ENCODE measurements at places on chromosomes 7 and 10.

- no peak for DNase-seq
These were observed 743 bp downstream of the OR2A5 start for GRCh38 chr7:144049491-144049890.

- no peak for DNase-seq
These were observed 36.7 kb downstream of the CSGALNACT2 start for GRCh38 chr10:43174969-43175368.

- DNase-seq = no peak
These were observed 92.6 kb downstream of the JAZF1 start for GRCh38 chr7:28088032-28088431.

- no peak for DNase-seq
These were observed 125.8 kb upstream of the UNC5B start for GRCh38 chr10:71086439-71087080.

DNA sequence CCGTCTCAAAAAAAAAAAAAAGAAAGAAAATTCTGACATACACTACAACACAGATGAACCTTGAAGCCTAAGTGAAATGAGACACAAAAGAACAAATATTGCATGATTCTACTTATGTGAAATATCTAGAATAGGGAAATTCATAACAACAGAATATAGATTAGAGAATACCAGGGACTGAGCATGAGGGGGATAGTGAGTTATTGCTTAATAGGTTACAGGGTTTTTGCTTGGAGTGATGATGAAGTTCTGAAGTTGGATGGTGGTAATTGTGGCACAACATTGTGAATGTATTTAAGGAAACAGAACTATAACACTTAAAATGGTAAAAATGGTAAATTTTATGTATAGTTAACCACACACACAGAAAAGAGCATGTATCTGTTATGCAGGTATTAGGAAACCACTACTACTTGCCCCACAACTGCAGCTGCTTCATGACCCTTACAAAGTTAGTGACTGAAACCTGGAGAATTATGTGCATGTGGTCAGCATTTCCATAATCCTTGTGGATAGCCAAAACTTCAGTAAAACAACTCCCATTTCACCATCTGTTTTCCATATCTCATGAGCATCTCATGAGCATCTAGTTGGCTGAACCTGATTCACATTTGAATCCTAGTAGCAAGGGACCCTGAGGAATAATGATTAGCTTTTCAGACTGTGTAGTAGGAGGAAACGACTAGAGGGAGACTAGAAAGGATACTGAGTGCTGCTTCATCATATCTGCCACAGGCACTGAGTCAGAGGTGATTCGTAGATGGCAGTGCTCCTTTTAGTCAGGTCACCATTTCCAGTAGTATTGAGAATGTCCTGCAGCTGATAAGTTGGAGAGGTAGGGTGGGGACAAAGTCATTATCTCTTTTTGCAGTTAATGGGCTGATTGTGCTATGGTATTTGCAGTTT is 26.3 kb downstream of the SAMD8 start:
- DNase-seq = no peak

DNA sequence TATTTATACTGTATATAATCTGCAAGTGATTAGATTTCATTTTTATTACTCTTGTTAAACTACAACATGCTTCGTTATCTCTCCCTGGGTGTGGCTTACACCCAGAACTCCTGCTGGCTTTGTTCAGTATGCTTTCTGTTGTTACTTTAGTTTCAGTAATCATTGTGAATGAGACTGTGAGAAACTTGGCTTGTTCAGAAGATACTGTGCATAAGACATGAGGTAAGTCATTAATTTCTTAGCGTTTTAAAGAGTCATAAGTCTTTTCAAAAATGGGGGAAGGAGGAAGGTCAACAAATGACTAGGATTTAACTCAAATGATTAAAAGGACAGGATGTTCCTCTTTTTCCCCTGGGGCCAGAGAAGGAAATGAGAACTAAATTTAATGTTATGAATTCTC is 11.6 kb upstream of the ADD3 start:
- no peak for DNase-seq

DNA sequence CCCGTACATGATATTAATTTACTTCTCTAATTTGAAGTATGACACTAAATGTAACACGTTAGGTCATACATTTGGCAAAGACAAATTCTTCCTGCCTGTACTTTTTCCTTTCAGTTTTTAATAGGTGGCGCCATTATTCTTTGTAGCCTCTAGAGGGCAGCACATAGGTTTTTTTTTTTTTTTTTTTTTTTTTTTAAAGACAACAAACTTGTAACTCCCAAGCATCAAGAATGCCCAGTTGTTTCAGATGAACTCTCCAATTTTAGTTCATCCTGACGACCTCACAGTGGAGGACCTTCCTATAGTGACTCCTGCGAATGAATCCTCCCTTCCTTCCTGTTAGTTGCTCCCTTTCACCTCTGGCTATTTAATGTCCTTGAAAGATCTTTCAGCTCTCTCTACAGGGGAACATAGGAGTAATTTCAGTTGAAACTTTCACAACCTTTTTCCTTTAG is 139.3 kb upstream of the HDAC9 start:
- no peak for DNase-seq

GRCh38 chr10:43708262-43708661 is 59.6 kb upstream of the ZNF32 start:
- no peak for DNase-seq

DNA sequence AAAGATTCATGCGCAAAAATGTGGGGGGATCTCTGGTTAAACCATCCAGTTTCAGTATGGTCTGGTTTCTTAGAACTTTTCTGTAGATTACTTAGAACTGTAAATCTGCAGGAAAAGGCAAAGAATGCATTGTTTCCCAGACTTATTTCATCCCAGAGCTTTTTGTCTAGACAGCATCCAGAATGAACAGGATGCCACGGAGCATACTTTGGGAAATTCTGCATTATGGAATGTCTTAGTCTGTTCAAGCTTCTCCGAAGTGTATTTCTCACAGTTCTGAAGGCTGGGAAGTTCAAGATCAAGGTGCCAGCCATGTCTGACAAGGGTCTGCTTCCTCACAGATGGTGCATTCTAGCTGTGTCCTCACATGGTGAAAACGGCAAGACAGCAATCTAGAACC is 136.3 kb downstream of the INHBA start:
- DNase-seq = no peak

GRCh38 chr7:44226396-44226753 is 25.6 kb downstream of the YKT6 start:
- no peak for DNase-seq

- DNase-seq = no peak
These were observed 687.8 kb downstream of the IPMK start for GRCh38 chr10:57579926-57580325.

DNA sequence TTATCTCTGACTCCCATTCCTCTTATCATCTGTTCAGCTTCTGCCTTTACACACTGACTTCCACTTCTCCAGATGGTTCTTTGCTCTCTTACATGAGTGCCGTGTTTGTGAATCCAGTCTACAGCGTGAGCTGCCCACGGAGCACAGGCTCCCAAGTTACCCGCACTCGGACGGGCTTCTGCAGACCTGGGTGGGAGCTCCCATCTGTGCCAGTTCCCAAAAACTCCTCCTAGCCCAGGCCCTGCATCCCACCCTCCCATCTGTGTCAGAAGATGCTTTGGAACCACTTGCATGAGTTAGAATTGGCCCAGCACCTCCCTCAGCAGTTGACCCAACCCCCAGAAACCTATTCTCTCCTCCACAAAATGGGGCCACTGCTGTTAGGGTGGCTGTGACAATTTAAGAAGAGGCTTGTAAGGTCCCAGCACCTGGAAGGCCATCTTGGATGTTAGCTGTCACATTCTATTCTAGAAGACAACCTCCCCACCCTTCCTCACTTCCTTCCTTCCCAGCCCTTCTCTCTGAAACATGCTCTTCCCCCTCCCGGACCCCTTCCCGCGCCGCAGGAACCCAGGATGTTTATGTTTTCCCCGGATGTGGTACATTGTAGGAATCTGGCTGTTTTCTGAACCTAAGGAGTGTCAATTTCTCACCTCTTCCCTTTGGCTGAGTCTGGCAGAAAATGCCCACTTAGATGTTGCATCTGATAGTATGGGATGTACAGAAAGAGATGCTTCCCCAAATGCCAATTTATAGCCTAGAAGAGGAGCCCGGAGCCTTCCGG is 79.2 kb downstream of the CCDC3 start:
- DNase-seq = no peak

DNA sequence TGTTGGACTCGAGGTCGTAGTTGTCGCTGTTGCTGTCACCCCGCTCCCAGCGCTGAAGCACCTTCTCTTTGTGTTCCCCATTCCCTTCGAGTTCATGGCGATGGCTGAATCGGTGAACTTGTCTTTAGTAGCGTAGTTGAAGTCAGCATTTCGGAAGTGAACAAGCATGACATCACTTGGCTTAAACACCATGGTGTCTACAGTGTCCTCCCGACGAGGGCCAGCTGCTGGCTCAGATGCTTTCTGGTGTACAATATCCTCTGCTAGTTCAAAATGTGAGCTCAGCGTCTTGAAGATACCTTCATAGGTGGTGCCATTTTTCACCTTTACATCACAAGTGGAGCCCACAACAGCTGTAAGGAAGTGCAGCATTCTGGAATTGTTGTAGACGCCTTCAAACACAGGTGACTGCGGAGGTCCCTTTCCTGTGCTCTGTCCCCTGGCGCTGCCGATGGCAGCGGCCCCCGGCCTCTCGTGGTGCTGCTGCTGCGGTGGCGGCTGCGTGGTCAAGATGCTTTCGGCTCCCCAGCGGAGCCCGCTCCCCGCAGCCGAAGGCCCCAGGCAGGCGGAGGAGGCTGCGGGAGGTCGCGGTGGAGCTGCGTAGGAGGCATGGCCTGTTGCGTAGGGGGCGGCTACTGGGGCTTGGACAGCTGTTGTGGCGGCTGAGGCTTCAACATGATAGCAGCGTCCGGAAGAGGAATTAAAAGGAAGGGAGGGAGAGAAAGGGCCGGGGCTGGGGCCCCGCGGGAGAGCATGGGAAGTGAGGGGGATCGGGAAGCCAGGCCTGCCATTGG is 59.3 kb downstream of the ANKMY2 start:
- DNase-seq = no peak

DNA sequence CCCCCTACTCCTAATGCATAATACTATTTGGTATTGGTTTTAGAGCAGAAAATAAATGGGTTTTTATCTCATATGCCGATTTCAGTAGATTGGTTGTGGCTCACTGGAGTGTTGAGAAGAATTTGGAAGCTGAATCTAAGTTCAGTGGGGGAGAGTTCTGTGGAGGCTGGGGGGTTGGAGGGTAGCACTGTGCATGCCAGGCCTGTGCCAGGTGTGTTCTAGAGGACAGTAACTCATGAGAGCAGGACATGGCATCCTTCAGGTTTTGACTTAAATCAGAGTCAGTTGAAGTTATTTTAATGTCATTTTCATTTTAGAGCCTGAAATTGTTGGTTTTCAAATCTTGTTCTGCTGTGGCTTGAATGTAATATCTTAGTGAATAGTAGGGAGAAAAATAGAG is 79.5 kb downstream of the EEPD1 start:
- no peak for DNase-seq

DNA sequence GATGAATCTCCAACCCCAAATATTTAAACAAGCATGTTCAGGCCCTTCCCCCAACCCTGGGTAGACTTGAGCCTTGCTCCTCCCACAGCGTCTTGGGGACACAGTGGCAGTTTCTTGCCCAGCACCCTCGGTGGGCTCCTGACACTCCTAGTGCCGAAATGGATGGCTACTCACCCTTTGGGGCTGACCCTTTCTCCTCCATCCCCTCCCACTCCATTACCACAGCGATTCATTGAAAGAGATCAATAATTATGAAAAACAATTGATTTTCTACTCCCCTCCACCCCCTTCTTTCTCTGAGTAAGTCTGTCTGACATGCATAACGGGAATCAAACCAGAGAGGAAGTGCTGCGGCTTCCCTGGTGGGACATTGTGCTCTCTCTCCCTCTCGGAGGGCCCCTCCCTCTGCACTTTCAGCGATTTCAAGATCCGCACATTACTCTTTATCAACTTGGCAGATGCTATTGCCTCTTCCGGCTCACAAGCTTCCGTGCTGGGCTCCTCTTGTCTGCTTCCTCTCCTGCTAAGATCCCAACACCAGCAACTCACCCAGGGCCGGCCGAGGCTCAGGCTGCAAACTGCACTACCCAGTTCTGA is 79.0 kb upstream of the PLXNA4 start:
- DNase-seq = peak; percentile 17

DNA sequence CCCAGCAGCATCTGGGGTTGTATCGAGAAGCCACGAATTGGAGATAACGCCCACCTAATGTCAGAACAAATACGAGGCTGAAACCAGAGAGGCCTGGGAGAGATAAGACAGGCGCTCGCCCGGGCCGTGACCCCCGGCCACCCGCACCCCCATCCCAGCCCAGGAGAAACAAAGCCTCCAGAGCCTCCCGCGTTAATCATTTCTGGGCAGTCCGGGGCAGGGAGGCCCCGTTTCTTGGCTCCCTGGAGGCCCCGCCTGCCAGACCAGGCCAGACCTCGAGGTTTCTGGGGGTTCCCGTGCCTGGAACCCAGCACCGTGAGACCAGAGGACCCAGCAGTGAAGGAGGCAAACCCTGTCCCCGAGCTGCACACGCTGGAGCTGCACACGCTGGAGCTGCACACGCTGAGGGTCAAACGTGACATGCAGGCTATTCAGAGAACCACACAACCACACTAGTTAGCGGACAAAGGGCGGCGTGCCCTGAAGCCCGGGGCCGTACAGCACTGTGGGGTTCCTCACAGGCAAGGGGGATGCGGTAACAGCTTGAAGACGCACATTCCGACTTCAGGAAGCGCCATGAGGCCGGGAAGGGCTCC is 53.4 kb downstream of the FOXL3 start:
- DNase-seq = no peak

GRCh38 chr10:69088801-69089501 is 1.0 kb downstream of the SRGN start:
- no peak for DNase-seq

DNA sequence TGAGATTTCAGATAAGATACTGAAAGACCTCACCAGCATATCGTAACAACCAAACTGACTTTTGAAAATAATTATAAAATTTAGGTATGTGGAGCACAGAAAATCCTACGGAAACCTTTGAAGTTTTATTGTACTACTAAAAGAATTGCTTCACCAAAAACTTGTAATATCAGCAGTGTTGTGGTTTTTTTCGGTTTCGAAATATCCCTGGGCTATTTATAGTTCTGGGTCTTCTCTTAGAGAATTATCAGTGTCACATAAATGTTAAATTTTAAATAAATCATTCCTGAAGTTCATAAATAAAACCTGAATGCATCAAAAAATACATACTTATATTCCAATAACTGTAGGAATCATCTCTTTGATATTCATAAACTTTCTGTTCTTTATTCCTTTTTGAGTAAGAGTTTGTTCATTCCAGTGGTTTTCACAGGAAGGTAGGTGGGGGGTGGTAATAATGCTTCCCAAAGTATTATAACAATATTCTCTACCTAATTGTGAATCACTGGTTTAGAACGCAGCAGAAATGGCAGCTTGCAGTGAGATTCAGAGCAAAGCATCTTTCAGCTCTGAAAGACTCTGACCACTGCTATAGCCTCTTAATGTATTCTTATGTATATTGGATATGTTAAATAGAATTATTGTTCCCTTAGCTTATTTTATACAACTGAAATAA is 60.2 kb downstream of the ZNF277 start:
- no peak for DNase-seq

- DNase-seq = no peak
These were observed 13.9 kb downstream of the DIP2C start for GRCh38 chr10:675532-675931.

GRCh38 chr10:17910125-17910789 is 41.5 kb upstream of the SLC39A12 start:
- DNase-seq = no peak

- no peak for DNase-seq
These were observed 8.0 kb downstream of the CDH23 start for GRCh38 chr10:71404503-71405295.
